HT1080 (cell line): ENCODE measurements at places on chromosomes 7 and 10.

DNA sequence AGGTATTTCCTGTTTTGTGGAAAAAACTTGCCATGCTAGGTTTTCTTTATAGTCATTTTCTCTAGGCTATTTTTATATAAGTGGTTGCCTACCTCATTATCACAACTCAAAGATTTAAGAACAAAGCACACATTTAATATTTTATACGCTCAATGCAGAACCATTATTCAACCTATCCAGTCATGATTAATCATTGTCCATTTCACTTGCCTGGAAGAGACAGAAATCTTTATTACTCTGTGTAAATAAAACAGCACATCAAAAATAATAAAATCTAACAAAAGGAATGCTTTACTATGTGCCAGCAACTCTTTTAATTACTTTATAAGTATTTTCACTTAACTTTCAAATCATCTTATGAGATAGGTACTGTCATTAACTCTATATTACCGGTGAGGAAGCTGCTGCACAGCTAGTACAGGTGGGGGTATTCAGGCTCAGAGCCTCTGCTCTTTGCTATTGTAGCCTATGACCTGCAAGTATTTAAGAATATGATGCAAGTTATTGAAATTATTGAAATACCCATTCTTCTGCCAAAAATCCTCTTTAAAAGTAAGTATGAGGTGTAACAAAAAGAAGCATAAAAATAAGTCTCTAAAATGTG is 16.4 kb upstream of the TAS2R16 start:
- DNase-seq: no peak

GRCh38 chr10:112491144-112491543 is 44.1 kb downstream of the VTI1A start:
- DNase-seq: no peak

GRCh38 chr7:46524350-46524749 is 603.3 kb upstream of the IGFBP3 start:
- DNase-seq: peak; percentile 2

DNA sequence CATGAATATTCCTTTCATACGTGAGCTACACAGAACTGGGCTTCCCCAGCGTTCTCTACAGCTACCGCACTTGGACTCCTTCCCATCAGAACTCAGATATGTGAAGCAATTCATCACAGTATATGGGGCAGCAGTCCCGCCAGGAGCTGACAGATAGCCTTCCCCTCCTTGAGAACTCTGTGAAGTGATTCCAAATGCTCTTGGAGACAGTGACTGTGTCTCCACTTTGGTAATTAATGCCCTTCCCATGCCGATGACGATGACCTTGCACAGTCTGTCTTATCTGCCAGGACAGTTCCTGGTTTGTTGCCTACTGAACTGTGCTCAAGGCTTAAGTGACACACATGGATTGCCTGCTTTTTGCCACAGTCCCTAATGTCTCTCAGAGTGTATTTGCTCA is 75.0 kb upstream of the AFAP1L2 start:
- DNase-seq: no peak

- no peak for DNase-seq
These were observed 115.4 kb upstream of the KLF6 start for GRCh38 chr10:3900391-3900790.

DNA sequence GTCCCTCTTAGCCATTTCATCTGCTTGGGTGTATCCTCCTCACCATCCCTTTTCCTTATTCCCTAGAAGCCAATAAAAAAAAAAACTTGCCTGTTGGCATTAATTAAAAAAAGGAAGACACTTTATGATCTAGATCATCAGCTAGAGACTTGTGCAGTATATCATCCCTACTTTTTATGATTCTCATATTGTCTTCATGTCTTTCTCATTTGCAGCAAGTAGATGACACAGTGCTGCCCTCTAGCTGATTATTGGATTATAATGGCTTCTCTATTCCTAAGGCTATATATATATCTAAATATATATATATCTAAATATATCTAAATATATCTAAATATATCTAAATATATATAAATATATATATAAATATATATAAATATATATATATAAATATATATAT is 272.4 kb upstream of the LRGUK start:
- DNase-seq: peak; percentile 20

GRCh38 chr10:106679314-106679713 is 485.2 kb downstream of the SORCS1 start:
- DNase-seq: no peak
